ENCODE measurements at places on chromosomes 6 and 20.

- no peak for DNase-seq
Measured at GRCh38 chr6:163757520-163757919, 343.0 kb downstream of the QKI start.

- DNase-seq: no peak
Measured at GRCh38 chr6:51265426-51265825, 446.8 kb downstream of the TFAP2B start.

DNA sequence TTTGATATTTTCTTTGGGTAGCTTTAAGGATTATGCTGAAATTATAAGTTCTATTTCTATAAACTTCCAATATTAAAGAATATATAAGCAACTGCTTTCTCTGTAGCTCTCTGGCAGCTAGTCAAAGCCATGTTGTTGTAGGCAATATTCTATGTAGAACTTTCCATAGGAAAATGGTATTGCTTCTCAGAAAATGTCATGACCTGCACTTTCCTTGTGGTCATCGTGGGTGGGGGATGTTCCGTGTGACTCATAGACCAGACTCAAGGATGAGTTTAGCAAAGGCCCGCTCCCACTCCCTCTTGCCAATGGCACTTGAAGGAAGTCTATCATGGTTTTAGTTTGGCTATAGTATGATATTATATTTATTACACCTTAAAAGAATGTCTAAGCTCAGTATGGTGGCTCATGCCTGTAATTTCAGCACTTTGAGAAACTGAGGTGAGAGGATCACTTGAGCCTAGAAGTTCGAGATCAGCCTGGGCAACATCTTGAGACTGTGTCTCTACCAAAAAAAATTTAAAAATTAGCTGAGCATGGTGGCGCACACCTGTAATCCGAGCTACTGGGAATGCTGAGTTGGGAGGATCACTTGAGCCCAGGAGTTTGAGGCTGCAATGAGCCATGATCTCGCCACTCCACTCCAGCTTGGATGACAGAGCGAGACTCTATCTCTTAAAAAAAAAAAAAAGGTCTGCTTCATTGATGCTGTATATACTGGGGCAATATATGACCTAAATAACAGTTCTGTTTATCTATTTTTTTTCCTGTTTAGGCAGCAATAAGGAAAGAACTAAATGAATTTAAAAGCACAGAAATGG lies 36.6 kb upstream of the LTV1 start:
- peak; percentile 66 for DNase-seq

GRCh38 chr6:101818051-101818450 lies 424.5 kb downstream of the GRIK2 start:
- DNase-seq: no peak

DNA sequence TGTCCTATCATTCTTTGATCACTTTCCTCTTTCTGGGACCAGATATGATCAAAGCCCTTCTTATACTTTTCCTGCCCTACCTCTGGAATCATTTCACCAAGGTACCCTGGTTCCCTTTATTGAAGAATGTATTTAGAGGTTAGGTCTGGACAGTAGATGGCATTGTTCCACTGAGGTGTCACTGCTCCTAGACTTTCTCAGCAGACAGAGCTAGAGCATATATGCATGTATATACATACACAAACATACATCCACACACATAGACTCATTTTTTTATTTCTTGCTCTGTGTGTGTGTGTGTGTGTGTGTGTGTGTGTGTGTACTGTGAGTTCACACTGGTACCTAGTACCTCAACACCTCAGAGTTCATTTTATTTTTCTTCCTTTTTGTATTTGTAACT lies 40.9 kb downstream of the PTPRA start:
- peak; percentile 14 for DNase-seq

GRCh38 chr6:47084610-47085009 lies 42.5 kb upstream of the ADGRF1 start:
- DNase-seq: no peak
